Activated T-helper 2 cell treated with anti-CD3 and anti-CD28 coated beads, Interferon-gamma antibody, Interleukin-2, Interleukin-4, amounts not matched to agents 10 μg/mL and 5 μg/mL and 100 μg/mL, durations not matched to agents 14 hours and 24 hours and 36 hours (primary cell): ENCODE measurements at places on chromosomes 13 and 19. TPM values are rescaled to one million over a fixed set of nuclear protein-coding genes. Genes with fewer than 3 reads are reported as not detected.

- DNase-seq = no peak
These were observed 97.5 kb downstream of the INSR start for GRCh38 chr19:7196763-7197118.

Gene APLP1
- total RNA-seq = 1.2 and 1.4 TPM in 2 replicates

DNA sequence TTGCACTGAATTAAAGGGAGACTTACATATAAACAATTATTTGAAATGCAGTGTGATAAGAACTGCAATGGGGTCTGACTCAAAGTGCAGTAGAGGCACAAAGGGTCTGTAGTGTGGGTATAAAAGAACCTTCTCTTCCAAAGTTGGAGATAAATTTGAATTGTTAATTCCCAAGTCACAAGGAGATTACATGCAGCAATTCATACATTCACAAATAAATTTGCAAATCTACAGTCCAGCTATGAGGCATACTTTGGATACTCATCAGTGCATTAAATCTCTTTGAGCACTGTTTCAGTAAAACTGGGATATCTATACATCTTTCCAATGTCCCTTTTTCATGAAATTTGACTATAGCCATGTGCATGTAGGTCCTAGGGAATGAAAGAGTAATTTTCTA, 799.4 kb downstream of the PCDH9 start:
- no peak for DNase-seq

Gene KLF16
- total RNA-seq = 31.2 and 32.1 TPM in 2 replicates

Gene GPR183
- 143 and 147 TPM in 2 replicates for total RNA-seq

Gene TUBB4A
- total RNA-seq = 7.9 and 11.3 TPM in 2 replicates

DNA sequence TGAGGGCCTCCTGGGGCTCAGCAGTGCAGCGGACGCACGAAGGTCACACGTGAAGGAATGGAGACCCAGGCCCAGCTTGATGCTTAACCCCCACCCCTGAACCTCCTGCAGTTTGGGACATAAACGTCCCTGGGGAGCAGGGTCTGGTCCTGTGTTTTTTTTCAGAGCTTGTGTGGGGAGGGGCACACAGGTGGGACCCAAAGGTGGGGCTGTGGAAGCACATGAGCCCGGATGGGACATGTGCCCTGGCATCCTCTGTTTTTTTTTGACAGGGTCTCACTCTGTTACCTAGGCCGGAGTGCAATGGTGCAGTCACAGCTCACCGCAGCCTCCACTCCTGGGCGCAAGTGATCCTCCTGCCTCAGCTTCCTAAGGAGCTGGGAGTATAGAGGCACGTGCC, 20.5 kb downstream of the UBXN6 start:
- no peak for DNase-seq
